T-helper 22 cell (primary cell): ENCODE measurements at places on chromosomes 13 and 19.

- no peak for DNase-seq
Measured at GRCh38 chr19:17868669-17869068, 3.1 kb upstream of the SLC5A5 start.

- no peak for DNase-seq
Measured at GRCh38 chr19:45805719-45806118, 9.4 kb downstream of the RSPH6A start.

- no peak for DNase-seq
Measured at GRCh38 chr19:35773020-35773806, 2.2 kb upstream of the ARHGAP33 start.

DNA sequence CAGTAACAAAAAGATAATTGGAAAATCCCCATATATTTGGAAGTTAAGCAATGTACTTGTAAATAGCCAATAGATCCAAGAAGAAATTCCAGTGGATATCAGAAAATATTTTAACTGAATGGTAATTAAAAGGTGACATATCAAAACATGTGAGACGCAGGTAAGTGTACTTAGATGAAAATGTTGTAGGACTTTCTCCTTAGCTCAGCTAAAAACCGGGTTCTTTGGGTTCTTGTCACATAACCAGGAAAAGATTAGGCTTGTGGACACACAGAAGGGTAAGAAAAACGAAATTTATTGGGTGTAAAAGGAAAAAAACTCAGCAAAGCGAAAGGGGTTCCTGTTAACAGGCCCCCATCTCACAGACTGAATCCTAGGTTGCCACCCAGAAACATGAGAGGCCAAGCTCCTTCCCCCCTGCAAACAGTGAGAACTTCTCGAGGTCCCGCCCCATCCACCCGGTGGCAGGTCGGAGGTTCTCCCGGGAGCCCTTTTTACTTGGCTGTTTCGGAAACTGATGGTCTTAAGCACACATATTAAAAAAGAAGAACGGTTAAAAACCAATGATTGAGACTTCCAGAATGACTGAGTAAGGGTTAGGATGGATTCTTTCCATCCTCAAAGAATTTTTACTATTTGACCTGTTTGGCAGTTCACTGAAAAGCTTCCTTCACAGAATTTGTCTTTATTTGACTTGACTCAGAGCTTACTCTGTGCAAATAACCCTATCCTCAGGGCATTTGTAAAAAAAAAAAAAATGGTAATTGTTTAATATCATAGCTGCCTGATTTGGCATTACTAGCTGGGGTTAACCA, 3.1 kb upstream of the CCDC70 start:
- DNase-seq = no peak

- DNase-seq = no peak
Measured at GRCh38 chr13:20141238-20142022, 19.4 kb downstream of the GJA3 start.

DNA sequence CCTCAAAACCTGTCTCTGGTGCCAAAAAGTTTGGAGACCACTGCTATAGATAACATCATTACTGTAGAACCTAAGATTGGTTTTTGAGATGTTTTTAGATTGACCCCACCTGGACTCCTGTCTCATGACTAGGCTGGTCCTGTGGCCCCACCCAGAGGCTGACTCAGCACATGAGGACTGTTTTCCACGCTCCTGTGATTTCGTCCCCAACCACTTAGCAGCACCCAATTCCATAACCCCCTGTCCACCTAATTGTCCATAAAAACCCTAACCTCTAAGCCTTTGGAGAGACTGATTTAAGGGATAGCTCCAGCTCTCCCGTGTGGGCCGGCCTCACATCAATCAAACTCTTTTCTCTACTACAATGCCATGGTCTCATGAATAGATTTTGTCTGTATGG, 25.6 kb upstream of the GAS6 start:
- no peak for DNase-seq

GRCh38 chr19:28864024-28864503, 348.9 kb downstream of the UQCRFS1 start:
- no peak for DNase-seq

GRCh38 chr13:25902891-25903341, 148.9 kb downstream of the SHISA2 start:
- no peak for DNase-seq

DNA sequence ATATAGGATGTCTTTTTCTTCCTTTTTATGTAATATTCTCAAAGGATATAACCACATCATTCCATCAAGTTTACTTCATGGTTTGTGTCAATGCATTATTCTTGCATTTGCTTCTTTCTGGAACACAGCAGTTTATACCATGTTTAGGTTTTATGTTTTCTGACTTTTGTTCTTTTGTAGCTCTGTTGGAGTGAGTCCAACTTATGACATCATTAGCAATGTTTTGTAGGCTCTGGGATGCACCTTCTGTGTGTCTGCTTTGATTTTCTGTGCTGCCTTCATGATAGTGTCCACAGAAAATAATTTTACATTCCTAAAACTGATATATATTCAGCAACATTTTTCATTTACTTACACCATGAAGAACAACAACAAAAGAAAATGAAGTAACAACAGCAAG, 68.9 kb downstream of the SHISA2 start:
- no peak for DNase-seq

- DNase-seq = no peak
Measured at GRCh38 chr19:43469160-43469480, 3.7 kb upstream of the LYPD3 start.
